ENCODE measurements at places on chromosomes 13 and 19.

GRCh38 chr13:84985860-84986259, 813.4 kb downstream of the SLITRK6 start:
- no peaks in the 10 kb centered on the region for H3K36me3 ChIP-seq
- no peaks in the 10 kb centered on the region for H3K4me1 ChIP-seq
- no peaks in the 10 kb centered on the region for H3K27me3 ChIP-seq
- no peak for DNase-seq
- H3K27ac ChIP-seq, result no peak overlapping the region

- no peak overlapping the region for H3K27ac ChIP-seq
- peaks cover 77% of the 10 kb centered on the region for H3K36me3 ChIP-seq
Observed at GRCh38 chr19:57210381-57210780, 19.1 kb downstream of the ZNF264 start.

DNA sequence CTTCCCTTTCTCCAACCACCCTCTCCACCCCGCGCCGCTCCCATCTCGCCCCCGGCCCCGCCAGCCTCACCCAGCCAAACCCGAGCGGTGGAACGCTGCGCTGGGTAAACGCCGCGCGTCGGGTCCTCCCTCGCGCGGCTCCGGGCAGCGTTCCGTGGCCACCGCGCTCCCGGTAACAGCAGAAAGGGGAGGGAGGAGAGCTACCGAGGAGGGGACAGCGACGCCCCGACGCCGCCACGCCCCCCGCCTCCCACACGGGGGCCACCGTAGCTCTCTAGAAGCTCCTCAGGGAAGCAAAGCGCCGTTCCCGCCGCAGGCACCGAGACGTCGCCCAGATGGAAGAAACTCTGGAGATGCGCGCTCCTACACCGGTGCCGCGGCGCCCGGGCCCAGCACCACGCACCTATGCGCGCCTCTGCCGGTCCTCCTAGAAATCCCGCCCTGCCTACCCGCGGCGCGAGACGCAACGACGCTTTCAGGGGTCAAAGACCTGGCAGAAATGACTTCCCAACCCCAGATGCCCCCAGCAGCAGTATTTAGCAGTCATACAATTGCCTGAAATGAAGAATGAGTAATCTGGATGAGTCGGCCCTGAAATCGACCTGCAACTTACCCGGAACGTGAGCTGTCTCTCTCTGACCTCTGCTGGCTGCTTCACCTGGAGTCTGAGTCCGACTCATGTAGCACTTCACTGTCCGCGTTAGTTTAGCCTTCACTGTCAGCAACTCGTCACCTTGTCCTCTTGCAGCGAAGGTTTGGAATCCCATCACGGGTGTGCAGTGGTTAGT, at the start of gene RUBCNL:
TSS of gene RUBCNL (minus strand) at position 189 of the 788 bp plus-strand sequence. CDS start 14,777 bp downstream, outside the sequence.
- peaks cover 22% of the 10 kb centered on the region for H3K4me1 ChIP-seq
- H3K36me3 ChIP-seq, result no peaks in the 10 kb centered on the region
- DNase-seq, result peak; percentile 34
- H3K4me3 ChIP-seq, result peak within 1 kb of the TSS; percentile 73
- peaks cover 38% of the 10 kb centered on the region for H3K27me3 ChIP-seq

GRCh38 chr13:60619461-60619860, 222.4 kb downstream of the TDRD3 start:
- DNase-seq, result no peak
- H3K4me1 ChIP-seq, result no peaks in the 10 kb centered on the region
- H3K36me3 ChIP-seq, result no peaks in the 10 kb centered on the region
- H3K27ac ChIP-seq, result no peak overlapping the region
- H3K27me3 ChIP-seq, result no peaks in the 10 kb centered on the region

GRCh38 chr13:98415326-98416070, 161.4 kb downstream of the STK24 start:
- H3K27me3 ChIP-seq, result peaks cover 7% of the 10 kb centered on the region
- no peak overlapping the region for H3K27ac ChIP-seq
- DNase-seq, result no peak
- H3K36me3 ChIP-seq, result no peaks in the 10 kb centered on the region

GRCh38 chr19:51142119-51142518, at the start of gene SIGLEC7:
Gene SIGLEC7 (plus strand): TSS chr19:51142301. CDS start chr19:51142370, 69 bp downstream.
- H3K27me3 ChIP-seq, result peaks cover 44% of the 10 kb centered on the region
- DNase-seq, result no peak
- H3K27ac ChIP-seq, result peak within 1 kb of the TSS; percentile 29

DNA sequence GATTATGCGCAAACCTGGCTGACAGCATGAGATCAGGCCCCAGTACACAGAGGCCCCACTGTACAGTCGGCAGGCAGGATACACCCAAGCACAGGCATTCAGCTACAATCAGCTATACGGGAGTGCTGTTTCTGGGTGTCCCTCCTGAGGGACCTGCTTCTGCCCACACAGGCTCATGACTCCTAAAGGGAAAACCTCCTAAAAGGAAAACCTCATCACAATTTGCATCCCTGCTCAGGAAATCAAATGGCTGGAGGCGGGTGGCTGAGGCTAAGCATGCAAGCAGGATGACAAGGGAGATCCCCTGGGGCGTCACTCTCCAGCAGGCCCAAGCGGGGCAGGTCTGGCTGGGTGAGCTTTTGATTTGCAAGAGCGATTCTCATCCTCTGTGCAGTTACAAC, 99.8 kb downstream of the CRYL1 start:
- no peak overlapping the region for H3K27ac ChIP-seq
- DNase-seq, result no peak
- no peak overlapping the region for H3K4me3 ChIP-seq
- H3K36me3 ChIP-seq, result peaks cover 12% of the 10 kb centered on the region

DNA sequence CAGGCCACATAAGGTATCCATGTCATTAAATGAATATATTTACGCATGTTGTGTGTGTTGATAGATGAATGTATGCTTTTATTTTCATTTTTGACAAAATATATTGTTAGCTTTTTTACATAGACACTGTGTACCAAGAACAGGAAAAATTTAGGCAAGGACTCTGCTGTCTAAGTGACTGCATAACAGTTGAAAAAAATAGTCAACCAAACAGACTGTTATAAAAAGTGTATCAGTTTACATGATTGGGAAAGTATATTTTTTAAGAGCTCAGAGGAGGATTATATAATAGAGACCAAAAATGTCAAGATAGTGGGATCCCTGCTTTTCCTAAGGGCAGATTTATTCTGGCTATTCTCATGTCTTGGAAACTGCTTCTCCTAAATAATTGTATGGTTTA, 858.0 kb downstream of the SLITRK1 start:
- no peaks in the 10 kb centered on the region for H3K4me1 ChIP-seq
- H3K4me3 ChIP-seq, result no peak overlapping the region
- H3K36me3 ChIP-seq, result no peaks in the 10 kb centered on the region
- H3K27ac ChIP-seq, result no peak overlapping the region

DNA sequence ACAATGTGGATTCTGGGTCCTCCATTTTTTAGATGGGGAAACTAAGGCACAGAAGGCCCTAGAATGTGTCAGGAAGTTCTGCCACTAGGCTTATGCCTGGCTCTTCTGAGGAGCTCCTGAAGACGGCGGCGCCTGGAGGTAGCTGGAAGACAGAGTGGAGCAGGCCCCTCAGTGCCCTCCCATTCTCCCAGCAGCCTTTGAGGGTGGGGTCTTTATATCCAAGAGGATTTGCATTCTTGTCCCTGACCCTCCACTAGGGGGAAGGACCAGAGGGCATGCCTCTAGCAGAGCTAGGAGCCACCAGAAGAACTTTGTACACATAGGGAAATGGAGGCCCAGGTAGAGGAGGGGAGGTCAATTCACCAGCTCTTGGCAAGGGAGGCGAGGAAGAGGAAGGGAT, 9.4 kb downstream of the CELF5 start:
- H3K4me1 ChIP-seq, result no peaks in the 10 kb centered on the region
- no peaks in the 10 kb centered on the region for H3K36me3 ChIP-seq
- no peak overlapping the region for H3K4me3 ChIP-seq
- no peak overlapping the region for H3K27ac ChIP-seq
- H3K27me3 ChIP-seq, result peaks cover 9% of the 10 kb centered on the region

GRCh38 chr19:4051175-4052101, 15.3 kb downstream of the ZBTB7A start:
- H3K4me1 ChIP-seq, result peaks cover 22% of the 10 kb centered on the region
- H3K36me3 ChIP-seq, result peaks cover 51% of the 10 kb centered on the region
- H3K27ac ChIP-seq, result peak overlapping the region; percentile 69
- no peak overlapping the region for H3K4me3 ChIP-seq
- no peaks in the 10 kb centered on the region for H3K27me3 ChIP-seq

DNA sequence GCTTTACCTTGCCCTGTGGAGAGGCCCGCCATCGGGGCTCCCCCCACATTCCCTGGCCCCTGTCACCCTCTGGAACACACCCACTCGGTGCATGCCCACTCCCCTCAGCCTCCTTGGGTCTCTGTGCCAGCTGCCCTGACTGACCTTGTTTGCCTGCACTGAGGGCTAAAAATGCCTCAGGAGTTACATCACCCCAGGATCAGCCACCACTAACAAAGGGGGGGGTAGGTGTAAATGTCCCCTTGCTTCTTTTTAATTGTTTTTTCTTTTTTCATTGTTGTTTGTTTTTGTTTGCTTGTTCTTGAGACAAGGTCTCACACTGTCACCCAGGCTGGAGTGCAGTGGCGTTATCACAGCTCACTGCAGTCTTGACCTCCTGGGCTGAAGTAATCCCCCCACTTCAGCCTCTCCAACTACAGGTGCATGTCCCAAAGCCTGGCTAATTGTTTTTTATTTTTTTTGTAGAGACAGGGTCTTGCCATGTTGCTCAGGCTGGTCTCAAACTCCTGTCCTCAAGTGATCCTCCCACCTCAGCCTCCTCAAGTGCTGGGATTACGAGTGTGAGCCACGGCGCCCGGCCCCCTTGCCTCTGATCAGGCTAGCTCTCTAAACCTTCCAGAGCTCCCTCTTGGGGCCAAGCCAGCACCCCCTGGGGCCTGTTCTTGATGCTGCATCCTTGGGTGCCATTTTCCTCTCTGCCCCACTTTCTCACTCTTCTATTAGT, 297.1 kb downstream of the UQCRFS1 start:
- H3K36me3 ChIP-seq, result no peaks in the 10 kb centered on the region
- H3K4me3 ChIP-seq, result no peak overlapping the region
- DNase-seq, result no peak
- H3K4me1 ChIP-seq, result no peaks in the 10 kb centered on the region

- H3K36me3 ChIP-seq, result no peaks in the 10 kb centered on the region
- H3K4me1 ChIP-seq, result no peaks in the 10 kb centered on the region
- no peak for DNase-seq
- no peaks in the 10 kb centered on the region for H3K27me3 ChIP-seq
- no peak overlapping the region for H3K27ac ChIP-seq
- H3K4me3 ChIP-seq, result no peak overlapping the region
Observed at GRCh38 chr13:111854403-111854802, 212.5 kb upstream of the SOX1 start.

DNA sequence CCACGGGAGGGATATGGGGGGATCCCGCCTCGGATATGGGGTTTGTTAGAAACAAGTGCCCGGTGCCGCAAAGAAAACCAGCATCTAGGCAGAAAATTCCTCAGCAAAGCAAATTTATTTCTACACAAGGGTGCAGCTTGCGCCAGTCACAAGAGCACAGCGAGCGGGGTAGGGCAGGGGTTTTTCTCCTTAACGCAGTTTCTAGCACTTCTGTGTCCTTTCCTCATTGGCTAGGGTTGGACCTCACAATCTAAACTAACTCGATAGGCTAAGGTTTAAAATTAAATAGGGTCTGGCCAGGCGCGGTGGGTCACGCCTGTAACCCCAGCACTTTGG, 595 bp downstream of the ZNF440 start:
- DNase-seq, result no peak
- H3K27me3 ChIP-seq, result no peaks in the 10 kb centered on the region
- peaks cover 26% of the 10 kb centered on the region for H3K4me1 ChIP-seq
- peaks cover 31% of the 10 kb centered on the region for H3K36me3 ChIP-seq
- peak overlapping the region; percentile 49 for H3K27ac ChIP-seq

DNA sequence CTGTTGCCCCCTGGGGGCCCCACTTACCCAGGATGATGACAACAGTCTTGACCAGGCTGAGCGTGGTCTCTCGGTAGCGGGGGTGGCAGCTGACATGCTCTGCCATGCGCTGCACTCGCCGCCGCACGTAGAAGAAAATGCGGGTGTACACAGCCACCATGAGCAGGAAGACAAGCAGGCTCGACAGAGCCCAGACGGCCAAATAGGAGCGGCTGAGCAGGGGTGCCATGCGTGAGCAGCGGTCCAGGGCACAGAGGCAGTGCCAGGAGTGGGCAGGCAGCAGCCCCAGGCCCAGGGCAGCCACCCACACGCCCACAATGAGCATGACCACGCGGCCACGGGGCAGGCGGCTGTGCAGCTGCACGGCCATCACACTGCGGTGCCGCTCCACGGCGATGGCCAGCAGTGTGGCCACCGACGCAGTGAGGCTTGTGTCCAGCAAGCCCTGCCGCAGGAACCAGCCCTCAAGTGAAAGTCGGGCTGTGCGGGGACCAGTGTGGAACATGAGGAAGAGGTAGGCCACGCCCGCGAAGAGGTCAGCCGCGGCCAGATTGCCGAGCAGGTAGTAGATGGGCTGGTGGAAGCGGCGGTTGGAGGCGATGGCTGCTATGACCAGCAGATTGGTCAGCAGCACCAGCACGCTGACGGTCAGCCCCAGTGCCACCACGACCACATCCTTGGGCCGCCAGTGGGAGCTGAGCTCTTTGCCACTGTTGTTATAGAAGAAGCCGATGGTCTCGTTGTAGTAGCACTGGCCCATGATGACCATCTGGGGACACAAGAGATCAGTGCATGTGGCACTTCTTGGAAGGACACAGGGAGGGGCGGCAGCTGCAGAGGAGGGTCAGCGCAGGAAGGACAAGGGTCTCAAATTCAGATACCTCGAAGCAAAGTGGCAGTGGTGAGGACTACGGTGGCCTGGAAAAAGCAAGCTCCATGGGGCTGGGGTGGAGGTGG, 1.2 kb downstream of the LPAR2 start:
- peaks cover 4% of the 10 kb centered on the region for H3K27me3 ChIP-seq
- peaks cover 42% of the 10 kb centered on the region for H3K36me3 ChIP-seq
- H3K27ac ChIP-seq, result peak overlapping the region; percentile 94
- peaks cover 40% of the 10 kb centered on the region for H3K4me1 ChIP-seq

GRCh38 chr13:66314911-66315310, 915.2 kb downstream of the PCDH9 start:
- H3K36me3 ChIP-seq, result no peaks in the 10 kb centered on the region

DNA sequence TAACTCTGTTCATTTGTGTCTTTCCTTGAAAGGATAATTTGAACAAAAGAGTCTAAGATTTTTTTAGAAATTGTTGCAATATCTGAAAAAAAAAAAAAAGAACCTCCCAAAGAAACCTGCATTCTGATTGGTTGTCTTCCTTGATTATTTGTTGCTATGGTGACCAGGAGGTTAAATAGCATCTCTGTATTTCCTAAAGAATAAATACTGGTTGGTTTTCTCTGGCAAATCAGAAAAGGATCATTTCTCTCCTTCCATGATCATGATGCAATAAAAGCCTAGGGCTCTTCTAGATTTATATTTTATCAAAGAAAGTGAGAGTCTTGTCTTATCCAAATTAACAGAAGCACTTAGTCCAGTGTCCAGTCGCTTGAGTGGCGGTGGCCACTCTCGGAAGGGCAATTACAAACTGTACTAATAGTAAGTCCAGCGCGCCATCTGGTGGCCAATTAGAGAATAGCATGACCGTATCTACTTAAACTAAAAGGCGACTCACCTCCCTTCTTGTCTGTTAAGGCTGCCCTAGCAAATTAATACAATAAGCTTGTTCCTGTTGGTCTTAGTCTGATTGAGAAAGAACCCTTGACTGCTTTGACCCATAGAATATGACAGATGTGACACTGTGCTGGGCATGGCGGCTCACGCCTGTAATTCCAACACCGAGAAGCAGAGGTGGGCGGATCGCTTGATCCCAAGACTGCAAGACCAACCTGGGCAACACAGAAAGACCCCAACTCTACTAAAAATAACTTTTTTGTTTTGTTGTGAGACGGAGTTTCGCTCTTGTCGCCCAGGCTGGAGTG, 47.0 kb upstream of the PNMA8B start:
- H3K4me3 ChIP-seq, result no peak overlapping the region
- no peak overlapping the region for H3K27ac ChIP-seq
- H3K36me3 ChIP-seq, result no peaks in the 10 kb centered on the region
